Hematopoietic multipotent progenitor cell treated with erythropoietin and hydrocortisone succinate and interleukin-3 and kit ligand, for 15 days (in vitro differentiated cells): ENCODE measurements at places on chromosomes 4 and X.

- DNase-seq = no peak
Observed at GRCh38 chr4:185467101-185467500, 4.4 kb downstream of the CCDC110 start.

GRCh38 chrX:47235691-47236103 is 2.9 kb downstream of the USP11 start:
- no peak for DNase-seq

DNA sequence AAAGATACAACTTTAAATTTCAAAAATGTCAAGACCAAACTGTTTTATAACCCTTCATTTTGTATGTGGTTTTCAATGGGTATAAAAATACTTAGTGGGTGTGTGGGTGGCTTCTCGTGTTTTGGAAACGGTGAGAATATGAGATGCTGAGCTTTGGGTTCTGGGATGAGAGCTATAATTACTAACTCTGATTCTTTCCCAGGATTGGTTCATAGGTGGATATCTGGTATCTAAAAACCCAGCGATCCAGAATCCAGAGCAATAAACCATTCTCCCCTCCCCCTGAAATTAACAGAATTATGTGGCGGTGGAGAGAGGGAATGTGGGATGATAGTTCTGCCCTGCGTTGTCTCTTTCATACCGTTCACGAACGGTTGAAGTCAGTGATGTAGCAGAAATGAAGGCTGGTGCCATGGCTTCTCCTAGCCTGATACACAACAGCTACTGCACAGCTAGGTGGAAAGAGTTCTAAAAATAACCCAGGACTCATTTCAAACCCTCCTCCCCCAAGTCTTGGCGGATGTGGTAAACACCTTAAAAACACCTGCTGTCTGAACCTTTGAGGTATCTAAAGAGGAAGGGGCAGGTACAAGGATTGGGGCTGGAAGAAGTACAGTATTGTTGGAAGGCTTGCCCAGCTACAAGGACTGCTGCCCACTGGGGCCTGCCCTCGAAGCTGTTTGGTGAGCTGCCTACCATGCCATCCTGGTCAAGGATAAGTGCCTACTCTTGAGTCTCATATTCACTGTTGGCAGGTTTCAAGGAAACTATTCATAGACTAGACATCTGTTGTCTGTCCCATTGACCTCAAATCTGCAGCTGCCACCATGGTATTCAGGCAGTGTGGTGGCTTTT is 44.5 kb downstream of the SEPTIN11 start:
- DNase-seq = no peak

DNA sequence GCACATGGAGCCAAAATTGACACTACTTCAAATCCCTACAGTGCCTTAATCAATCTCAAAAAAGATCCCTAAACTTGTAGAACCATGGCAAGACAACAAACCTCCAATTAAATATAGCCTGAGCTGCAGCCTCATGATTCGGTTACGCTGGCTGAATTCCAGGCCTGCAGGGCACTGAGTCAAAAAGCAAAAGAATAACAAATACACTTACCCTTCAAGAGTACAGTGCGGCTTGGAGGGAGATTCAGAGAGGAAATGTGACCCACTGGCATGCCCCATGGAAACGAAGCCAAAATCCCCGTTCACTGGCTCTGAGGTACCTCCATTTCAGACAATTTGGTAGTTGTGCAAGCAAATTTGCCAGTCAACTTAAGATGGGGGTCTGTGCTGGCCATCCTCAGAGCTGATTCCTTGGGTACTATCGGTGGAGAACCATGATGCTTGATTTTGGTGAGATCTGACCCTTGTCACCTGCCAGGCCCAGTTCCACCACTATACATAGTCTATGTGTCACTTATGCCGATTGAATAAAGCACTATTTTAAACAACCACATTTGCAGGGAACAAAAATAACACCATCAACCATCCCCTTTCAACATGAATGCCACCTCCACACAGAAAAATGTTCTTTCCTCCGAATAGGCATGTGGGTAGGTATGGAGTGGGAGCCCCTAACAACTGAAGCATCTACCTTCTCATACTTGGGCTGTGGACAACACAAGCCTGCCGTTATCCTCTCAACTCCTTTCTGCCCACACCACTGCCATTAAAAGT is 2.1 kb downstream of the C4orf54 start:
- no peak for DNase-seq

DNA sequence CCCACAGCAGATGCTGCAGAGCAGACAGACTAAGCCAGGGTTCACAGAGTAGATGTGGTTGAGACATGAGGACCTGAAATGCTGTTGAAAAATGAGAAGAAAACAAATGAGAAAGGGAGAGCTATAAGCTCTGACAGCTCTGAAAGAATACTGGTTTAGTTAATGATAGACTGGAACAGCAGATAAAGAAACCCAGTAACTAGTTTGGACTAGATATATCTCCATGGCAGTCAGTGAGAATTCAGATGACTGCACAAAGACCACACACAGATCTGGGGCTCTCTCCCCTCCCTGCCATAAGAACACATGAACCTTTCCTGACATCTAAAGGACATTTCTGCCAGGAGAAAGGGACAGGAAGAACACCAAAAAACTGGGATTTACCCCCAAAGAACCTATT is 8.2 kb downstream of the NAA11 start:
- DNase-seq = no peak

DNA sequence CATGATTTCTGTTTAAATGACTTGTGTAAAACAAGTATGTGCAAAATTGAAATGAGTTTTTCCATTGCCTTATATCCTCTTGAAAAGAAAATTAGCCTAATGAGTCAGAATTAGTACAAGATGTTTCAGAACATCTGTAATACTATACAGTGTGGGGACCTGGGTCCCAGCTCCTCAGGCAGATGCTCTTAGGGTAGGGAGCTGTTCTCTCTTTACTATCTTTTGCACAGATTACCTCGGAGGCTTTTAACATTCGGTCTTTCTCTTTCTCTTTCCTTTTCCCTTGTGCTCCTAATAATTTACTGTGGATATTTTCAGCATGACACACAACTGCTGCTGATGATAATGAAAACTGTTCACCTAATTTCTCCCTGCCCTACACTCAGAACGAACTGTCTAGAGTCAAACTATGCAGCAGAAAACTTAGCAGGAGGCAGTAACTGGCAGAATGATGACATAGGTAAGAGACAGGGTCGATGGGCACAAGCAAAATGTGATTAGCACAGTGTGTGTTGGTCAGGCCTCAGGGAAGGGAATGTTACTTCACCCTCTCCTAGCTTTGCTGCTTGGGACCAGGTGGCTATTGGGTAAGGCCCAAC is 455.3 kb downstream of the PDHA2 start:
- DNase-seq = no peak

DNA sequence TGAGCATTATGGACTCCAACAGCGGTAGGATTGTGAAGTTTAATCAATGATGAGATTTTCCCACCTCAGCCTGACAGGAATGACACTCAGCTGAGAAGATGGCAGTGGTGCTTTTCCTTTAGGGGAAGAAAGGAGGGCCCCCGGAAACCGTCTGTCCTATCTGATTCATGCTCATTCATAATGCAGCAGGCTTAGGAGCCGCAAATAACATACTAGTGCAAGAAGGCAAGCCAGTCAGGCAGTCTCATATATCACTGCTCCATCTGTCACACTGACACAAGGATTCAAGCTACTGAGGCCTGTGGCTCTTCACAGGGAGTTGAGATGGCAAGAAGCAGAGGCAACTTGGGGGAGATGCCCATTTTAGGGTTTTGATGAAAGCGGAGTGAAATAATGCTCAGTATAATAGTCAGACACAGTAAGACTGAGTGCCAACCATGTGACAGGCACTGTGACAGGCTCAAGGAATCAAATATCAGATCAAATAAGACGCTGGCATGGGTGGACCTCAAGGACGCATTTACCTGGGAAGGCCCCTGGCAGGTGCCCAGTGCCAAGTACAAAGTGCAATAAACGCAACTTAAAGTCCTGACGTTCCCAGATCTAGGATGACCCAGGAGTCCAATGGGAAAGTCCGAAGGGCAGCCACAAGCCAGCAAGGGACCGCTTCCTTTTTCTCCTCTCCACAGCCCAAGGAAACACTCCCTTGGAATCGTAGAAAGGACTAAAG is 63.4 kb downstream of the FHDC1 start:
- DNase-seq = no peak

DNA sequence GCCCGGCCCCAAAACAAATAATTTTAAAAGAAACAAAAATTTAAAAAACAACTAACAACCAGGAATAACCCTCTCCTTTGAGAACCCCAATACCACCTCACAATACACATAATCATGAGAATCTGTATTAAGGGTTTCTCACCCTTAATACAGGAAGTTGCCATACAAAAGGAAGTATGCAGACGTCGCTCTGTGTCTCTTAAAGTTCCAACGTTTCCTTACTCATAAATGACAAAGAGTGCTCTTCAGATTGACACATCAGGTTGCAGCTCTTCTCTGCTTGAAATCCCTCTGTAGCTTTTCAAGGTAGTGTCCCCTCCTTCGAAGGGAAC is 73.9 kb upstream of the IRF2 start:
- no peak for DNase-seq

DNA sequence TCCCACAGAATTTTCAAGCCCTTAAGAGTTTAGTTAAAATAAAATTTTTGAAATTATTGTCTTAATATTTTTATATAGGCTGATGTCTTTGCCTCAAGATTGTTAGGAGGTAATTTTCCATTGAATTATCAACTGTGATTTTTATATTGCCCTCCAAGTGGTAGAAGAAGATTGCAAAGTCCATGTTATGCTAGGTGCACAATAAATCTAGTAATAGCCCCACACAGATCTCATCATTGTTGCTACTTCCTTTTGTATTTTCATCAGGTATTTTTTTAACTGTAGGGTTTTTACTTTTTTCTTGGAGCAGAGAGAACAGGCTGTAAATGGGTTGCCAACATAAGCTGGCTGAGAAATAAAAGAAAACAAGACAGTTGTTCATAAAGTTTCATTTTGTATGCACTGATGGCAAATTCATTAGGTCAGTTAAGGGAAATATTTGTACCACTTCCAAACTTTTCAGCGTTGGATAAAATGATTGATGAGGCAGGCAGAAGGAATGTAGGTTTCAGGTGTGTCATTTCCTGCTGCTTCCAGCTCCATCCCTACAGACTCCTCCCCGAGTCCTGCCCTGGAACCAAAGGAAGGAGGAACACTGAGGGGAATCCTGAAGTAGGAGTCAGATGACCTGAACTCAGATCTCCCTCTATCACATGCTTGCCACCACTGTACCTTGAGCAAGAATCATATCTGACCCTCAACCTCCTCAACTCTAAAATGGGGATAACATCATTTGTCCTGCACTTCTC is 105.5 kb downstream of the PRRG1 start:
- DNase-seq = no peak

- peak; percentile 20 for DNase-seq
Observed at GRCh38 chr4:123599920-123600810, 203.6 kb downstream of the SPRY1 start.

DNA sequence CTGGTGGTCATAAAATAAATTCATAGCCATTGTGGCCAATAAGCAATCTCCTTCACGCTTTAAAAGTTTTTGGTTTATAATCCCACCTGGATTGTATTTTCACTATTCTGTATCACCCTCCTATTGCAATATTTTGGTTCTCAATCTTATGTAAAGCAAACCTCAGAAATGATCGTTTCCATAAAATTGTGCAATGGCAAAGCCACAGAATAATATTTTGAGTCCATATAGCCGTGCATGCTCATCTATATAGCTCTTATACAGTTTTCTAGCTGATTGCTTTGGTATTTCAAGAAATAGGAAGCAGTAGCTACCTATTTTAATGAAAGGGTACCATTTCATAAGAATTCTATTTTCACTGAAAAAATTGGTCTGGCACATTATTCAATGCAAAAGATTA is 10.0 kb upstream of the HAND2 start:
- DNase-seq = no peak

DNA sequence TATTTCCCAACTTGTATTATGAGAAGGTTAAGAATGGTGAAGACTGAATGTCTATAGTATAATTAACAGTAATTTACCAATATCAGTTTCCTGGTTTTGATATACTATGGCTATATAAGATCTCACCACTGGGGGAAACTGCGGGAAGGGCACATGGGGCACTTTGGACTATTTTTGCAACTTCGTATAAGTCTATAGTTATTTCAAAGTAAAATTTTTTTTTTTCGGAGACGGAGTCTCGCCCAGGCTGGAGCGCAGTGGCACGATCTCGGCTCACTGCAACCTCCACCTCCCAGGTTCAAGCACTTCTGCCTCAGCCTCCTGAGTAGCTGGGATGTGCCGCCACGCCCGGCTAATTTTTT is 46.1 kb downstream of the CXorf58 start:
- peak; percentile 12 for DNase-seq

DNA sequence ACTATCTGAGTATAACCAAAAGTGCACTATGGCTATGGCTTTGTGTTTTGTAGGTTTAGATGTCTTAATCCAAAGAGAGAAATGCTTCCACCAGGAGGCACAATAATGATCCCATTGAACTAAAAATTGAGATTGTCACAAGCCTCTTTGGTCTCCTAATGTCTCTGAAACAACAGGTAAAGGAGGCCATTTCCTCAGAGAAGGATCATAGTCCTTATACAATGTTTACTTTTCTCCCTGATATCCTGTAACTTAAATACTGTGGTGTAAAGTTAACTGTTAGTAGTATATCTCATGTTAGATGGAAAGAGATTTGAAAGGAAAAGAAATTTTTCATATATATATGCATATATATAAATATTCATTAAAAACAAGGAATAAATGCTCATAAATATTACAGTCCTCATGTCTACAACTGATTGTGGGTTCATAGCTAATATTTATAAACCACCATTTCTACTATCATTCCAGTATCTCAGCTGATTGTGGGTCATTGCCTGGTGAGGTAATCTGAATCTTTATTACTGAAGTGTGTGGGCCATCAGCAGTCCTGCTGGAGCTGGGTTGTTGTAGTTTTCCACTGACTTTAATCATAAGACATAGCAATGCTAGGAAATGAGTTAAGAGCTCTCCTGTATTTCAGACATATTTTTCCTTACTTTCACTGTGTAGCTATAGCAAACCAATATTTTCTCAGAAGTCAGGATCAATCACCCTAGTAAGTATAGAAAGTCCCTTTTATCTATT is 1230.4 kb downstream of the PCDH18 start:
- DNase-seq = no peak

DNA sequence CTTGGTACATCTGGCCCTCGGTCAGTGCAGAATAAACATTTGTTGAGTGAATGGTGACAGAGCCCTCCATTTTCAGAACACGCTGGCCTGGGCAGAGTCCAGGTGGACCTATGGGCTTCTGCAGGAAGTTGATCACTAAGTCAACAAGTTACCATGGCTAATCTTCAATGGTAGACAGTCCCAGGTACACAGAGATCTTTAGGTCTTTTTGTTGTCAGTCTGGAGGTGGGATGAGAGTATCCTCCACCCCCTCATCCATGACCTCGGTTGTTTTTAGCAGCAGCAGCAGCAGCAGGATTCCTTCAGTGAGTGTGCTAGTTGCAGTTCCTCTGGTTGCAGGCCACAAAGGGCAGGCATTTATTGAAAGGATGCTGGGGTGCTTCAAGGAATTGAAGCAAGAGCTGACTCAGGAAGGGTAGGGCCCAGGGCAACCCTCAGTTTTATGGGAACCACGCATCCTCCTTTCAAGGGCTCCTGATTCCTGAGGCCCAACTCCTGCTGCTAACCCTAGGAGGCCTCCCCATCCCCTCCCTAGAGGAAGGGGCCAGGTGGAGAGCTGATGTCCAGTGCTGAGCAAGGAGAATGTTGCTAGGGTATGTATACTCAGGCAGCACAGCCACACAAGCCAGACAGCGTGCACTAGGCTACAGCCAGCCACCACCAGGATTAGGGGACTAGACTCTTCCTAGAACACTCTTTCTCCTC is 1.7 kb upstream of the USP27X start:
- DNase-seq = no peak
